CD4-positive, alpha-beta T cell treated with Interleukin-6 for 4 hours (primary cell): ENCODE measurements at places on chromosomes 12 and 14.
A peak's percentile ranks its signal among the peaks of the same experiment; 100 is the strongest.

GRCh38 chr14:58513272-58513671, 85.8 kb downstream of the KIAA0586 start:
- no peak for DNase-seq

DNA sequence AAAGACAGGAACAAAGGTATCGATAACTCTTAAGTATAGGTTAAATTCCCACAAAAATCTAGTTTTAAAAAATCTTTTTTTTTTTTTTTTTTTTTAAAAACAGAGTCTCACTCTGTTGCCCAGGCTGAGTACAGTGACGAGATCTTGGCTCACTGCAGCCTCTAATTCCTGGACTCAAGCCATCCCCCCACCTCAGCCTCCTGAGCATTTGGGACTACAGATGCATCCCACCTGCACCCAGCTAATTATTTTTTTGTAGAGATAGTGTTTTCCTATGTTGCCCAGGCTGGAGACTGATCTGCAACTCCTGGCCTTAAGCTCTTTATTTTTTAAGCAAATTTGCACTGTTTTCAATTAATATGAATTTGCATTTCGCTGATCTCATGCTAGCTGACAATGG, 9.8 kb downstream of the PSEN1 start:
- DNase-seq, result no peak

DNA sequence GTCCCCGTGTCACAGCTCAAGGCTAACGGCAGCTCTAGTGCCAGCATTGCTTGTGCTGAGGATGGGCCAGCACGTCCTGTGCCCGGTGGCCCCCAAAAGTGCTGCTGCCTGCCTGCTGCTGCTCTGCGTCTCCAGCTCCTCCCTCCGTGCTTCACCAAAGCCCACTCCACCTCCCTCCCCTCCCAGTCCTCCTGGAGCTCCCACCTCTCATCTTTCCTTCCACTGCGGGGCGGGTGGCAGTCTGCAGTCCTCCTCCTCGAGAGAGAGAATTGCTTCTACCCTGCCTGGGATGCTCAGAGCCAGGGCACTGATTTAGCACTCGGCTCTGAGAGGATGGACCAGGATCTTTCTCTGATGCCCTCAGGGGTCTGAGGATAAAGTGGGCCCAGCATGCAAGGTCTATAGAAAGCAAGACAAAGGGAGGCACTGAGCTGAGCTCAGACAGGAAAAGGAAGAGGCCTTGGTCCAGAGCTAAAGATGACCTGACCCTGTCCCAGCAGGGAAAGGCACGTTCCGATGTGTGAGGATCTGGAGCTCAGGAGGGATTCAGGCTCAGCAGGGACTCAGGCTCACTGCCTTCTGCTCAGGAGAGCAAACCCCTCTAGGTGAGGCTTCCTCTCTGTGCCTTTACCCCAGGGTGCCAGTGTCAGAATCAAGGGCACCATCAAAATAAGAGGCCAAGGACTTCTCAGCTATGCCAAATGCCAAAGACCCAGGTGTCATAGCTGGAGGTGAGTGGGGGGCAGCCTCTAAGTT, 113.1 kb upstream of the FKBP4 start:
- no peak for DNase-seq

DNA sequence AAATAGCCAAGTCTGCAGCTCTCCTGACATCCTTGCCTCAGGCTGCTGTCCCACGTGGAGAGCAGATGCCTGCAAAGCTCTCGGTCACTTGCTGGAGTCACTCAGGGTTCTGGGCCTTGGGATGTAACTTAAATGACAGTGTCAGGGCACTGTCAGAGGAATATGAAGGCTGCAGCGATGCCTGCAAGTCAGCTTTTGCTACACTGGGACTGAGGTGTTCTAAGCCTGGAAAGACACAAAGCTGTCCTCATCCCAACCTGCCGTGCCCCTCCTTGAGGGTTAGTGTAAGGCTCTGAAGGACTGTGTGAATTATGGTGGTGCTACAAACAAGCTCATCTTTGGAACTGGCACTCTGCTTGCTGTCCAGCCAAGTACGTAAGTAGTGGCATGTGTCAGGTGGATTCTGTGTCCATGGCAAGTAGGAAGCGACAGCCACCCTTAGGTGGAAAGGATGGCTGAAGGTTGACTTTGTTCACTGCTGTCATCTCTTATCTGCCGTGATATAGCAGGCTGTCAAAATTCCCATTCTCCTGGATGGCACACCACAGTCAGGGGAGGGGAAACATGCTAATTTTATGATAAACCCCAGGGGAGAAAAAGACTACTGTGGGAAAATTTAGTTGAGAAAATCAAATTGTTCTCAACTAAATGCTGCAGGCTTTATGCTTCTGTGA, 79.9 kb downstream of the DAD1 start:
- DNase-seq, result no peak

GRCh38 chr12:25482625-25483024, 70.5 kb downstream of the LMNTD1 start:
- no peak for DNase-seq

DNA sequence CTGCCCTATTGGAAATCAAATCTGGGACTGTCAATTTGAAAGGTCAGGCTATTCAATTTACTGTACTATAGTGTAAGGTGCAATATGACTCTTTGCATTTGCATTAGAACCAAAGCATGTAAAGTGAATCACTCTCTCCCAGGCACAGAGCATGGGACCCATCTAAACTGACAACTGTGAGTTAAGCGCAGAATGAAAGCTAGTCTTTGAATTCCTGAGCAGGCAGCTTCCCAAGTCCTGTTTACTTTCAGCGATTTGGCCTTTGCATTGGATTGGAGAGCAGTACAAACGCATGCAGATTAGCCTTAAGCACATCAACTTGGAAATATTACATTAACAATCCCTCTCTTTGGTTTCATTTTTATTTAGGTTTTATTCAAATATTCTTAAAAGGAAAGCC, 74.6 kb downstream of the RERG start:
- DNase-seq, result no peak

DNA sequence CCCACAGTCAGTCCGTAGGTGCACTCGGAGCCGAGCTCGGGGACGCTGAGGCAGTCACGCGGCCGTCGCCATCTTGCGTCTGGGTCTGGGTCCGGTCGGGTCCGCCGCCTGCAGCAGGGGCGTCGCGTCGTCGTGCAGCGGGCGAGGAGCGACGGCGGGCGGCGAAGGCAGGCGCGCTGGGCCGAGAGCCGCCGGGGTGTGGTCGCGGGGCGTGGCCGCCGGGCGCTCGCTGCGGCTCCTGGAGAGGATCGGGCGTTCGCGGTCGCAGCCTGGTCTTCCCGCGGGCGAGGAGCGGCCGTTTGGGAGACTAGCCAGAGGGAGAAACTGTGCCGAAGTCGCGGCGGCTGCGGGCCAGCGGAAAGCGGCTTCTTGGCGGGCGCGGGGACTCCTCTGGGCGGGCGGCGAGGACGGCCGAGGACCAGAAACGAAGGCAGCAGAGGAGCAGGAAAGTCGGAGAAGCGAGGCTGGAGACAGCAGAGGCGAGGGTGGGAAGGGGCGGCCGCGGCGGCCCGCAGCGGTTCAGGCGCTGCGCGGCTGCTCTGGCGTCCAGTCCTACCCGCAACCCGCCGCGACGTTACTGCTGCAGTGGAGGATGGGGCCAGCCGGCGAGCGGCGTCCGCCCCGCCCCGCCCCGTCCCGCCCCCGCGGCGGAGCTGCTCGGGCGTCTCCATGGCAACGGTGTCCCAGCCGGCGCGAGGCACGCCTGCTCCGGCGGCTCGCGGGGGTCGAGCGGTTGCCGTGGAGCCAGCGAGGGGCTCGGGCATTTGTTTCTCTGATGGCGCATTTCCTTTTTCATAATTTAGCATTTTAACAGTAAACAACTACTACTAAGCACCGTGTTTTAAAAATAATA, at the start of gene PNMA1:
PNMA1 (minus strand) TSS at position 582 of the 853 bp plus-strand sequence. CDS start 745 bp downstream, outside the sequence.
- DNase-seq, result peak; percentile 88

DNA sequence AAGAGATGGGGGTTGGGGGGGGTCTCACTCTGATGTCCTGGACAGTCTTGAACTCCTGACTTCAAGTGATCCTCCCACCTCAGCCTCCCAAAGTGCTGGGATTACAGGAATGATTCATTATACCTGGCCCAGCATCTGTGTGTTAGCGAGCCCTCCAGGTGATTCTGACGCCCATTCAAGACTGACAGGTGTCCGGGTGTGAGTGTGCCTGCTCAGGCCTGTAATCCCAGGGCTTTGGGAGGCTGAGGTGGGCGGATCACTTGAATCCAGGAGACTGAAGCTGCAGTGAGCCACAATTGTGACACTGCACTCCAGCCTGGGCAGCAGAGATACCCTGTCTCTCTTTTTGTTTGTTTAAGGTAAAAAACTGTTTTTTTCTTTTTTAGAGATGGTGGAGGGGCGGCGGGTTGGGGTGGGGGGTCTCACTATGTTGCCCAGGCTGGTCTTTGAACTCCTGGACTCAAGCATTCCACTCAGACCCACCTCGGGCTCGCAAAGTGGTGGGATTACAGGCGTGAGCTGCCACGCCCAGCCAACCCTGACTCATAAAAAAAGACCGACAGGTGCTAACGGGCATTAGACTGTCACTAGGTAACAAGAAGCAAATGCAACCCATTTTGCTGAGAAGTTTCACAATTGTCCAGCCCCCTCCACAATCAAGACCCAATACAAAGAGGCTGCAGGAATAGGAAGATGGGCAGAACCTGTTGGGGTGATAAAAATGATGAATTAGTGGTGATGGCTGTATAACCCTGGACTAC, 4.7 kb downstream of the VSIG10 start:
- DNase-seq, result no peak

- no peak for DNase-seq
Measured at GRCh38 chr12:110640275-110641025, 26.5 kb downstream of the TCTN1 start.

DNA sequence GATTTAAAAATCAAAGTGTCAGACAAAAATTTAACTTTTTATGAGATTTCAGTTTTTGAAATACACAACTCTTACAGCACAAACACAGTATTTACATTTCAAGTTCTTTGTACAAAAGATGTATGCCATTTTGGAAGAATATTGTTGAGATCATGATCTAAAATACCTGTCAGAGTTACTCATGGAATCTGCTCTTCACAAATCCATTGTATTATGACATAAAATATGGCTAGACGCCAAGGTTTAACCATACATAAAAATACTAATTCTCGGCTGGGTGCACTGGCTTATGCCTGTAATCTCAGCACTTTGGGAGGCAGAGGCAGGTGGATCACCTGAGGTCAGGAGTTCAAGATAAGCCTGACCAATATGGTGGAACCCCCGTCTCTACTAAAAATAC, 6.2 kb upstream of the SYCP3 start:
- DNase-seq, result no peak

DNA sequence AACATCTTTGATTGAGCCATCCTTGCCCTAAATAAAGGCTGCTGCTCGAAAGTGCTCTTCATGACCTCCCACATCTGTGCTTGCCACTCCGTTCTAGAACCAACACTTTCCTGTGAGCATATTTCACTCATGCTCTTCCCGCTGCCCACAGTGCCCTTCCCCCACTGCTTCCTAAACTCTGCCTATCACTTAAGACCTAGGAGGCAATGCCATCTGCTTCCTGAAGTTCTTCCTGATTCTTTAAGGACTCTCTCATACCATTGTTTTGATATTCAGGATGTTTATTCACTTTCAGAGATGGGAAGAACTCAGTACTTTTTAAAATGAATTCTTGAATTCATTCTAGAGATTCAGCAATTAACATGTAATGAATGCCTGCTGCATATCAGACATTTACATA, 49.9 kb downstream of the ZFYVE21 start:
- DNase-seq, result no peak

DNA sequence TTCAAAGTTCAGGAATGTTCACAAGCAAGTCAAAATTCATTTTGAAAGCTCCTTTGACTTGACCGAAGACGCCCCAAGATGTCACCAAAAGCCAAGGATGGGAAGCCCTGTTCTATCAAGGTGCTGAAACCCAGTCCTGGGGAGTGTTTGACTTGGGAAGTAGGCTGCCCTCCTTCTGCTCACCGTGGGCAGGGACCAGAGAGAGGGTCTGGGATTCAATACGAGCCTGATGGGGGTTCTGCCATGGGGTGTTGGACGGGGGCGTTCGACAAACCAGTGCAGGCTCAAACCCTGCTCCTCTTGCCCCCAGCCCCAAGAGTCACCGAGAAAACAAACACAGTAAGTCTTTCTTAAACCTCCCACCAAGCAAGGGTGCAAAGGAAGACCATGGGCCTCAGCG, 150.1 kb upstream of the DIO3 start:
- no peak for DNase-seq

GRCh38 chr12:24991209-24992049, 42.5 kb upstream of the BCAT1 start:
- peak; percentile 13 for DNase-seq

- no peak for DNase-seq
Measured at GRCh38 chr14:93137864-93138263, 22.1 kb upstream of the ITPK1 start.

DNA sequence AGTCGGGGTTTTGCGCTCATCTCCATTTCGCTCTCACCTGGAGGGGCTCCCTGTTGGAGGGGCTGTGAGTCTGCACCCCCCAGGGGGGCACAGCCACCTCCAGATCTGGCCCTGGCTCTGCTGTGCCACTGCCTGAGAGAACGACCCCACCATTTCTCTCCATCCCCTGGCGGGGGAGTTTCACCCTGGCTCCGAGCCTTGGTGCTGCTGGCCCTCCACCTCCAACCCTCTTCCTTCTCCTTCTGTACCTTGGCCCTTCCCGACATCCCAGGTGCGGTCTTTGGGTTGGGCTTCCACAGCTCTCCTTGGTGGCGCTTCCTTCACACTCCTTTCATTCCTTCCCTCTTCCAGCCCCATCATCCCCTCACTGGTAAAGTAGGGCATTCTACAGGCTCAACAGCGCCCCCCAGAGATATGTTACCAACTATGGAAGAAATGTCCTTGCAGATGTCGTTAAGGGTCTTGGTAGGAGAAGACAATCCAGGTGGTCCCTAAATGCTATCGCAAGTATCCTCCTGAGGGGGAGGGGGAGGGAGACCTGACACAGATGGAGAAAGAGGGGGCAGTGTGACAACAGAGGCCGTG, 16.3 kb downstream of the SERPINA1 start:
- DNase-seq, result no peak
